Stimulated activated effector memory CD8-positive, alpha-beta T cell treated with anti-CD3 and anti-CD28 coated beads, Interleukin-12 subunit alpha, Interleukin-12 subunit beta, amount 100 ng/mL, for 72 hours (primary cell): ENCODE measurements at places on chromosomes 7 and 10.

- no peak for DNase-seq
Measured at GRCh38 chr10:123275136-123275564, 120.9 kb downstream of the BUB3 start.

DNA sequence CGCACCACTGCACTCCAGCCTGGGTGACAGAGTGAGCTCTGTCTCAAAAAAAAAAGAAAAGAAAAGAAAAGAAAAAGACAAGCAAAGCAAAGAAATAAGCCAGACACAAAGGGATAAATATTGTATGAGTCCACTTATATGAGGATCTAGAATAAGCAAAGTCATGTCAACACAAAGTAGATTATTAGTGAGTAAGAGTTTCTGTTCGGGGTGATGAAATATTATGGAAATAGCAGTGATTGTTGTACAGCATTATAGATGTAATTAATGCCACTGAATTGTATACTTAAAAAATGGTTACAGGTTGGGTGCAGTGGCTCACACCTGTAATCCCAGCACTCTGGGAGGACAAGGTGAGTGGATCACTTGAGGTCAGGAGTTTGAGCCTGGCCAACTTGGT is 83.2 kb downstream of the HIP1 start:
- DNase-seq, result no peak

DNA sequence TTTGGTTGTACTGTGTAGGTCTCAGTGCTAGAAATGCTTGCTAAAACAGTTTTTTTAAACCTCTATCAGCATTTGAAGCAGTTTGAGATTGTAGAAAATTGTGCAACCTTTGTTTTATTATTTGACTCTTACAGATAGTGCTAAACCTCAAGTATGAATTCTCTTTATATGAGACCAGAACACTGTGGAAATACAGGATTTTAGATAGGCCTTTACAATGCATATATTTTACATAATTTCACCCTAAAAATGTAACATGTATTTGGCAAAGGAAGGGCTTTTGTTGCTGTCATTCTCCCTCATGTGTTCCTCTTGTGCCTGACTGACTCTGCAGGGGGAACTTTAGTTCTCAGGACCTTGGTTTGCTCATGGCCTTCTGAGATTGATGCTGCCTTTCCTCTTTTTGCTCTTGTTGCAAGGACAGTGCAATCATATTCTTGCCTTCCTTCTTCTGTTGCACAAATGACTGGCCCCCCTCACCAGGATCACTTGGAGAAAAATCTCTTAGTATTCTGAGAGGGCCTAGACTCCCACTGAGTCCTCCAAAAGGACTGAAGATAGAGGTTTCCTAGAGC is 188.7 kb downstream of the PPP1R9A start:
- no peak for DNase-seq

DNA sequence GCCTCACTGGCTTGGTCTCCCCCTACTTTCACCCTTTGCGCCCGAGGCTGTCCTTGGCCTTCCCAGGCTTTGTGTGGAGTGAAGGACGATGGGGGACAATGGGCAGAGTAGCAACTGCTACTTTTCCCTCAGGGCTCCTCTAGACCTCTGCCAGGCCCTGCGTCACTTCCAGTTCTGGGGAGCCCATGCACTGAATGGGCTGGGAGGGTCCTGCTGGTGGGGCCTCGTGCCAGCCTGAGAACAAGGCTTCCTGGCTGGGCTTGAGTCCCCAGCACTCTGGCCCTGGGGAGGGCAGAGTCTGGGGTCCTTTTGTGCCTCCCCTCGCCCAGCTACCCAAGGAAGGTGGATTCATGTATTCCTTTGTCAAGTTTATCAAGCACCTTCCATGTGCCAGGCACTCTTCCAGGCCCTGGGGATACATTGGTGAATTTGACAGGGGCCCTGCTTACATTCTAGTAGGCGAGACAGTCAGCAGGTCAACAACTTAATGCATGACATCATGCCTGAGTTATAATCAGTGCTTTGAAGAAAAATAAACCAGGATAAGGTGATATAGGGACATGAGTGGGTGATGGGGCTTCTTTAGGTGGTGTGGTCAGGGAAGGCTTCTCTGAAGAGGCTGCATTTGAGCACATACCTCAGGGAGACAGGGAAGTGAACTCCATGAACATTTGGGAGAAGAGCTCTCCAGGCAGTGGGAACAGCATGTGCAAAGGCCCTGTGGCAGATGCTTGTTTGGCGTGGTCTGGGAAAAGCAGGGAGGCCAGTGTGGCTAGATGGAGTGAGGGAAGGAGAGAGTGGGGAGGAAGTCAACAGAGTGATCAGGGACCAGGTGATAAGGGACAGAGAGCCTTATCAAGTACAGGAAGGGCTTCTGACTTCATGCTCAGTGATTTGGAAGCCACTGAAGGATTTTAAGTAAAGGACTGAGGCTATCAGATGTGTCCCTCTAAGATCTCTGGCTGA is 14.1 kb downstream of the ZMIZ1 start:
- no peak for DNase-seq

- DNase-seq, result no peak
Measured at GRCh38 chr7:2698581-2699288, 10.7 kb downstream of the AMZ1 start.

DNA sequence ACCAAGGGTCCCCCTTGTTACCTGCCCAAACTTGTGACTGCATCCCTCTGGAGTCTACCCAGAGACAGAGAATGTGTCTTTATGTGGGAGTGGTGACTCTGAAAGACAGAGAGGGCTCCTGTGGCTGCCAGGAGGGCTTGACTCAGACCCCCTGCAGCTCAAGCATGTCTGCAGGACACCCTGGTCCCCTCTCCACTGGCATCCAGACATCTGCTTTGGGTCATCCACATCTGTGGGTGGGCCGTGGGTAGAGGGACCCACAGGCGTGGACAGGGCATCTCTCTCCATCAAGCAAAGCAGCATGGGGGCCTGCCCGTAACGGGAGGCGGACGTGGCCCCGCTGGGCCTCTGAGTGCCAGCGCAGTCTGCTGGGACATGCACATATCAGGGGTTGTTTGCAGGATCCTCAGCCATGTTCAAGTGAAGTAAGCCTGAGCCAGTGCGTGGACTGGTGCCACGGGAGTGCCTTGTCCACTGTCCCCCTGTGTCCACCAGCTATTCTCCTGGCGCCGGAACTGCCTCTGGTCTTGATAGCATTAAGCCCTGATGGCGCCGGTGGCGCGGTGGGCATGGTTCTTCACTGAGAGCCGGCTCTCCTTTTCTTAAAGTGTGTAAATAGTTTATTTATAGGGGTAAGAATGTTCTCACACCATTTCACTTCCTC is 19.4 kb upstream of the SH2D4B start:
- no peak for DNase-seq

DNA sequence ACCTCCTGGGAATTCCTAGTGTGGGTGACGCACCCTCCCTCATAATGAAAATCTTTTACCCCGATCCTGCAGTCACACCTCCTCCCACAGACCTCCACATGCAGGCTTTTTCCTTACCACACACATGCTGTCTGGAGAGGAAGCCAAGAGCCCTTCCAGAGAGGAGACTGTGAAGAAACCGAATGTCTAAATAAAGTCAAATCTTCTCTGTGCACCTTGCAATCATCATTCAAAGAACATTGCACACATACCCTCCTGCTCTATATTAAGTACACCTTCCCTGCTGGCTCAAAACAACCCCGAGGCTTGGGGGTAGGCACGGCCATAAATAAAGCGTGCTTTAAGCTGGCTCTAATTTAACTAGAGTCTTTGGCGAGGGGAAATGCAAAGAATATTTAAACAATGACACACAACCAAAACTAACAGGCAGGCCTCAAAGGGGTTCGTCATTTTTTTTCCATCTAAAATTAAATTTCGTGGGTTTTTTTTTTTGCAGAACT is 34.9 kb downstream of the CALML3 start:
- DNase-seq, result no peak

- no peak for DNase-seq
Measured at GRCh38 chr7:80791509-80791929, 127.3 kb downstream of the SEMA3C start.

DNA sequence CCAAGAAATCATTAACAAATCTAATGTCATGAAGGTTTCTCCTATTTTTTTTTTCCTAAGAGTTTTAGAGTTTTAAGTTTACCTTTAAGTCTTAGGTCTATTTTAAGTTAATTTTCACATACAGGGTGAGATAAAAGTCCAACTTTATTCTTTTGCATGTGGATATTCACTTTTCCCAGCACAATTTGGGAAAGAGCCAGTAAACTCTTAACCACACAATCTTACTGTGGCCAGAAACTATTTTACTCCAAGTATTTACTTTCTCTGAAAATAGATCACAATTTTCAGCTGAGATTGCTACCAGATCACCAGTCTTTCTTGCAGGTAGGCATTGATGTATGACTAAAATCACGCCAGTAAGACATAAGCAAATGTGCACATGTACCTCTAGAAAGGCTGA is 728.5 kb downstream of the TNS3 start:
- no peak for DNase-seq

DNA sequence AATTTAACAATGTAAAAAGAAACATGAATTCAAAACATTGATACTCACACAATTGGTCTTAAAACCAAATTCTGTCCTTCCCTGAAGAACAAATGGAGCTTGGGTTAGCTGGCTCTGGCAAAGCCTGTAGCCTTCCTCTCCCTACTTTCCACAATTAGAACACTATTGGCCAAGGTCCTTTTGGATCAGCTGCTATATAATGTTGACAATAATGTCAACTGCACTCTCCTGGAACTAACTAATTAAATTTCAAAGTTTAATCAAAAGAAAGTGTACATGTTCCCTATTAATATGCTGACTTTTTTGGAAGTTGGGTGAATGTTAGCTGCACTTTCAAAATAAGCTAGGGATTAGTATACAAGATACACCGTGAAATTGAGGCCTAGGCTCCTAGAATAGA is 440.1 kb upstream of the NFE2L3 start:
- DNase-seq, result no peak

DNA sequence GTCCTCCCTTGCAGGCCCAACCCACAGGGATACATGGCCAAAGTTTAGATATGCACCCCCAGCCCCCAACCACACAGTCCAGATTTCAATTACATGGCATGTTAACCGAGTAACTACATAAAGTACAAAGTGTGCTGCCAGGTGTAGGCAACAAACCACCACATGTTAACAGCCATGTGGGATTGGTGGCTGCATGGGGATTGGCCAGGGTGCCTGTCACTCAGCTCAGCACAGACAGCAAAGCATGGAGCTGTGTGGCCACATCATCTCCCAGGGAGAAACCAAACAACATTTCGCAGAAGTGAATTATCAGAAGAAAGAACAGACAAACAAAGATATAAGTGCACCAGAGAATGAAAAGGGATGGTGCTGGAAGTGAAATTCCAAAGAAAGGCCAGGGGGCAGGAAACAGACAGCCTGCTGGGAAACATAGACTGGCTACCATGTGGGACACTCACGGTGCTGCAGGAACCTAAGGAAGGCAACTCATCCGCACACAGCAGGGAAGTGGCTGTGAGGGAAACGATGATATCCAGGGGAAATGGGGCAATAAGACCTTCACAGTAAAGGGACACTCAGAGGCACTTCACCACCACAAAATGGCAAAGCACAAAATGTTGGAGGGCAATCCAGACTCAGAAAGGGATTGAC is 171.2 kb downstream of the PTPRN2 start:
- no peak for DNase-seq

DNA sequence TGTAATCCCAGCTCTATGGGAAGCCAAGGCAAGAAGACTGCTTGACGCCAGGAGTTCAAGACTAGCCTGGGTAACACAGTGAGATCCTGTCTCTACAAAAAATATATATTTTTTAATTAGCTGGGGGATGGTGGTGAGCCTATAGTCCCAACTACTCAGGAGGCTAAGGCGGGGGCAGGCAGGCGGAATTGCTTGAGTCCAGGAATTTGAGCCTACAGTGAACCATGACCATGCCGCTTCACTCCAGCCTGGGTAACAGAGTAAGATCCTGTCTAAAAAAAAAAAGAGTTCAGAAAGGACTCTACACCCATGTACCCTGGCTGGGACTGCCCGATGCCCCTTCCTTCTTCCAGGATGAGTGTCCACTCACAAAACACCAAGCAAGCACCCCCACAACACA is 648.7 kb downstream of the PARD3 start:
- DNase-seq, result no peak

DNA sequence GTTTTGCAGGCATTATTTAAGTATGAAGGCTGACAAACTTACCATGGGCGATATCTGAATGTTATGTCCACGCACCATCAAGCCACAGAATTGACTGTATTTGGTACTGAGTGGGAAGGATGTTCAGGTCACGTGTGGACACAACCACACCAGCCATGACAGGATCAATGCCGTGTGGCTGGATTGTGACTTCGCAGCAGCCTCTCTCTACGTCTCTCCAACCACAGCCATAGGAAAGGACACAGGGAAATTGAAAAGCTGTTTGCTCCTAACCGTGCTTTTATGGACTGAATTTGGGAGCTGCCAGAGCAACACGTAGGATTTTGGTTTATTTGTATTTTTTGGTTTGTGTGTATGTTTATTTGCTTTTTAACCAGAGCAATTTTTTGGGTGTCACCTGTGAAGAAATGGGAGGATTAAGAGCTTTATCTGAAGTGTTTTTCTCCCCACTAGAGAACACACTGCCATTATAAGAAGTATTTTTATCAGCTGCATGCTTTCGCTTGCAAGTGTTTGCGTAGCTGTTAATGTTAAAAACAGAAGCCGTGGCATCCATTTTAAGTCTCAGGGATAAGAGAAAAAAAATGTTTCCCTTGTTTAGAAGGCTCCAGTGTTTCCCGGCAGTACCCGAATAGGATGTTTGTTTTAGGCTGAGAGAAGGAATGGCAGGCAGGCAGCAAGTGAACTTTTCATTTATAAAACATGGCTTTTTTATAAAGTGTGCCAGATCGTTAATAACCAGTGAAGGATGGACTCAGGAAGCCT is 401.1 kb upstream of the NFE2L3 start:
- no peak for DNase-seq

DNA sequence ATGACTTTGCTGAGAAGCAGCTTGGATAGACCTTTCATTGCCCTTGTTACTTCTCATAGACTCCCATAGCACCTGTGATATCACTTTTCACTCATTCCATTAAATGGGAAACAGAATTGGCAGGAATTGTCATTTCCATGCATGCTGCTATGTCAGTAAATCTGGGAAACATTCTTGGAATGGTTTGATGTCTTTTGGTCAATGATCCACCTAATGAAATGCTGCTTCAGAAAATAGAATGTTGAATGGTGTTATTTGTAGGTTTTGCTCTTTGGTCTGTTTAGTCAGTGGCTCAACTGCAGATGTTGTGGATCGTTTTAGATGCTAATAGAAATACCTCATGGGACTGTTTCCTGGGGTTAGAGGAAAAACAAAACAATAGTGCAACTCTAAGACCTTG is 127.8 kb downstream of the PLPP4 start:
- no peak for DNase-seq

- DNase-seq, result no peak
Measured at GRCh38 chr10:14050598-14050997, 280.1 kb downstream of the FRMD4A start.

GRCh38 chr7:259751-260405 is 30.1 kb upstream of the FOXL3 start:
- no peak for DNase-seq
